ENCODE measurements at places on chromosomes 4 and X.

DNA sequence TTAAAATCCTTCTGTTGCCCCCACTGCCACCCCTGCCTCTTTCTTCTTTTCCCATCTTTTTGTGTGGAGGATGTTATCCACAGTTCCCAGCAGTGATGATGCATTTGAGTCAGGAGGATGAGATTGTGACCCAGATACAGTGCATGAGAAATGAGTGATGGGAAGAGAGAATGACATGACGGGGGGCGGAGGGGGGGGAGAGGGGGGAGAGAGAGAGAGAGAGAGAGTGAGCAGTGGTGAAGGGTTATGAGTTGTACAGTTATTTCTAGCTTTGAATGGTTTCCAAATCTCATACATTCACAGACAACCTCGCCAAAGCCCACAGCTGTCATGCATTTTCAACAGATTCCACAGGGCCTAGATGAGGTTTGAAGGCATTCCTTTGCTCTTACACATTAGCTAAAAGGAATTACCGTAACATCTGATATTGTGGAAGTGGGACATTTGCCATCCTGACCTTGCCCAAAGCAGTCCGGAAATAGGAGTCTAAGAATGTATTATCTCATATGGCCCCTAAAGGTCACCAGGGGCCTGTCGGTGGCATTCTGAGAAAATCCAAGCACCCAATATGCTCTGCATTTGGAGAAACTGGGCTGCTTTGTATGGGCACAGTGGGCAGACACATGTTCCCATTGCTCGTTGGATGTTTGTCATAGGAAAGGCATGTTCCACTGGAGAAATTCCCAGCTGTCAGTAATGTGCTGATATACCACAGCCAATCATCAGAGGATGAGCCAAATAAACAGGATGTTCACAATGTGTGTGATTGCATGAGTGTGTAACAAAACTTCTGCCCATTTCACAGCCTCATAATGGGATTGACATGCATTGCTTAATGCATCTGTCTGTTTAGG is 435.8 kb downstream of the SPRY1 start:
- no peak for DNase-seq

DNA sequence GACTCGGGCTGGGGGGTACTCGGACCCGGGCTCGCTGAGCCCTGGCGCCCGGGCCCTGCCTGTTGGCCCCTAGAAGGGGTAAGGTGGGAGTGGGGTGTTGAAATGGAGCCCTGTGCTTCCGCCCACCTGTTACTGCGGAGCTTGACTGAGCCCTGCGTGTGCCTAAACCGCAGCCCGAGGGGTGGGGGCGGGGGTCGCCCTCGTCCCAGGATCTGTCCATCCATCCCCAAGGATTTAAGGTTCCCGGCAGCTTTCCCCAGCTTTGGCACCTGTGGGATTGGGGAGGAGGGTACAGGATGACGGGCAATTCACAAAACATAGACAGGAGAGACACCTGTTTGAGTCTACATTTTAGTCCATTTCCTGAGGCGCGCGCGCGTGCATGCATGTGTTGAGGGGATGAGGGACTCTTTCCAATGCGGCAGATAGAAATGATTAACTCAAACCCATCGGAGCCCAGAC is 779 bp downstream of the GABRQ start:
- no peak for DNase-seq

- DNase-seq: no peak
Measured at GRCh38 chr4:92679149-92679548, 375.4 kb downstream of the GRID2 start.

DNA sequence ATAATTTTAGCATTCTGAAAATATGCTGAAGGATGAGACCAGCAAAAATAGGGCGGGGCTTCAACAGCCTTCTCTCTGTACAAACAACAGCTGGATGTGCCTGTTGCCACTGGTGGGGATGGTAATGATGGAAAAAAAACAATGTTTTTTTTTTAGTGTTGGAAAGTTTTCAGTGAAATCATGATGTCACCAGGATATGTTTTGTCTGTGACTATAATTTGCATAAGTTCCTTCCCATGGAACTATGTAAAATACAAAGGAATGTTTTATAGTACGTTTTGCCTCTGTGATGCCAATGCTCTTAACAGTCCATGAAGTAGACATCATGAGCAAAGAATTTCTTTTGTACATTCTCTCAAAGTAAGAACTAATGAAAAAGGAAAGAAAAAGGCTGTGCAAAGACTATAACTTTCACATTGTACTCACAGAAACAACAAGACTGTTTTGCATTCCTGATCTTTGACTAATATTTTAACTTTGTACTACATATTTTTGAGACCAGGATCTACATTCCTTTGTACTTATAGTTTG is 589.7 kb downstream of the SPRY1 start:
- DNase-seq: no peak

- DNase-seq: no peak
Measured at GRCh38 chr4:144499777-144500176, 146.2 kb upstream of the HHIP start.

- DNase-seq: no peak
Measured at GRCh38 chr4:7540206-7540605, 105.5 kb upstream of the PSAPL1 start.

- no peak for DNase-seq
Measured at GRCh38 chrX:13699183-13699826, 10.4 kb downstream of the RAB9A start.

DNA sequence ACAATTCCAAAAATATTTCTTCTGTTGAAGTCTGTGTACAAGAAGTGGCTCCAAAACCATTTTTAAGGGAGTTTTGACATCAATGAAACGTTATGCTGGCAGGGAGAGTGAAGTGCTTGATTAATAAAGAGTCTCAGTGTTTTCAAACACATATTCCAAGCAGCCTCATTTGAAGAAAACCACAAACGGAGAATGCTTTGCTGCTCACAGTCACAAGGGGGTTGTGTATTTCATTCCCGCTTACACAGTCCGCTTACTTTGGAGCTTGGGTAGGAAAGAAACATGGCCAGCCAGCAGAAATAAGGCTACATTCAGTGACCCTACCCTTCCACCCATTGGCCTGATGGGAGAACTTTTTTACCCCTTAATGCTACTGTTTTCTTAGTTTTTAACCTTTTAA is 586.2 kb downstream of the RAB28 start:
- no peak for DNase-seq

GRCh38 chr4:99714179-99714578 is 56.6 kb upstream of the C4orf54 start:
- no peak for DNase-seq

GRCh38 chr4:180926277-180926676 is 1316.9 kb upstream of the TENM3 start:
- DNase-seq: no peak

Measured in stimulated activated CD8-positive, alpha-beta memory T cell treated with anti-CD3 and anti-CD28 coated beads, Interleukin-2, amount 100 ng/mL, for 1 hour (primary cell).